Lung (tissue), 17 donors: ENCODE measurements at places on chromosomes 2 and 18. TPM values are rescaled to one million over a fixed set of nuclear protein-coding genes. Genes with fewer than 3 reads are reported as not detected.

EMILIN1 gene
- 98.6 TPM for polyA plus RNA-seq

PLGLB1 gene
- 0.72 TPM for polyA plus RNA-seq

EFR3B gene
- polyA plus RNA-seq, result 0.68 TPM

PIKFYVE gene
- polyA plus RNA-seq, result 5.7 TPM

MRPS9 gene
- polyA plus RNA-seq, result 28.6 TPM

HAAO gene
- polyA plus RNA-seq, result 3.7 TPM

SRD5A2 gene
- 0.35 TPM for polyA plus RNA-seq

RAPGEF4 gene
- 6.4 TPM for polyA plus RNA-seq

G6PC2 gene
- polyA plus RNA-seq, result 0.01 TPM

ERBB4 gene
- polyA plus RNA-seq, result 0.41 TPM

MBP gene
- polyA plus RNA-seq, result 22.4 TPM

DPP10 gene
- 0.08 TPM for polyA plus RNA-seq

MARS2 gene
- 1.9 TPM for polyA plus RNA-seq

CXCR1 gene
- 0.47 TPM for polyA plus RNA-seq

SFT2D3 gene
- polyA plus RNA-seq, result 9.9 TPM

STPG4 gene
- polyA plus RNA-seq, result 0.12 TPM

CXCR4 gene
- polyA plus RNA-seq, result 214 TPM

MALT1 gene
- polyA plus RNA-seq, result 6.1 TPM

REG3A gene
- 0.96 TPM for polyA plus RNA-seq

PRLH gene
- not detected for polyA plus RNA-seq

CSRNP3 gene
- 1.1 TPM for polyA plus RNA-seq

SLC16A14 gene
- 1.7 TPM for polyA plus RNA-seq

TFPI gene
- 169 TPM for polyA plus RNA-seq

TCF23 gene
- 0.01 TPM for polyA plus RNA-seq

HTR2B gene
- 0.24 TPM for polyA plus RNA-seq

PPIG gene
- 26.2 TPM for polyA plus RNA-seq

ALPP gene
- 7.4 TPM for polyA plus RNA-seq

HOXD4 gene
- polyA plus RNA-seq, result 0.23 TPM

KCNJ13 gene
- polyA plus RNA-seq, result not detected

ZSWIM2 gene
- not detected for polyA plus RNA-seq
